ENCODE measurements at places on chromosomes 1 and 21. TPM values are rescaled to one million over a fixed set of nuclear protein-coding genes. Genes with fewer than 3 reads are reported as not detected.

- no peak for DNase-seq
Measured at GRCh38 chr1:107434361-107434693, 293.5 kb downstream of the NTNG1 start.

DNA sequence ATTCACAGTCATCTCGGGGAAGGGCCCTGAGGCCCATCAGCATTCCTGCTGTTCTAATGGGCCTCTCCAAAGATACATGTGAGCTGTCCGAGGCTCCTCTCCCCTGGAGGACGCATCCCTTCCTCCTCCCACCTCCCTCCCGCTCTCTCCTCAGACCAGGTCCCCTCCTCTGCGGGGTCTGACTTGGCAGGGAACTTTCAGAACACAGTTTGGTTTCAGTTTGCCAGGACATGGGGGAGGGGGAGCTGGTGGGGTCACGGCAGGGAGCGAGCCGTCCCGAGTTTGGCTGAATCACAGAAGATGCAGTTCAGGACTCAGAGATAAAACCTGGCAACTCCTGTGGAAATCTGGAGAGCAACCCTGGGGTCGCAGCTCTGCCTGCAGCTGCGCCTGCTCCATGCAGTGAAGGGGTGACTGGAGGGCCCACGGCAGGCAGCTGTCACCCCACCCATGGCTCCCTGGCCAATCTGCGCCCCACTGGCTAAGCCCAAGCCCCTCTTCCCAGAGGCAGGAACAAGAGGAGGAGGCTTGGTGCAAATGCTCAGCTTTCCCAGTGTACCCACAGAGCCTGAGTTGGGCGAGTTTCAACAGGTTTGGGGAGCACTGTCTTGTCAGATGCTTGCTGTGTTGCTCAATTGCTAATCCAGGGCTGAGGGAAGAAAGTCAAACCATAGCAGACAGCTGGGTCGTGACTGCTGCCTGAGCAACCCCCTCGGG is 5.7 kb downstream of the WNT4 start:
- DNase-seq: no peak

DNA sequence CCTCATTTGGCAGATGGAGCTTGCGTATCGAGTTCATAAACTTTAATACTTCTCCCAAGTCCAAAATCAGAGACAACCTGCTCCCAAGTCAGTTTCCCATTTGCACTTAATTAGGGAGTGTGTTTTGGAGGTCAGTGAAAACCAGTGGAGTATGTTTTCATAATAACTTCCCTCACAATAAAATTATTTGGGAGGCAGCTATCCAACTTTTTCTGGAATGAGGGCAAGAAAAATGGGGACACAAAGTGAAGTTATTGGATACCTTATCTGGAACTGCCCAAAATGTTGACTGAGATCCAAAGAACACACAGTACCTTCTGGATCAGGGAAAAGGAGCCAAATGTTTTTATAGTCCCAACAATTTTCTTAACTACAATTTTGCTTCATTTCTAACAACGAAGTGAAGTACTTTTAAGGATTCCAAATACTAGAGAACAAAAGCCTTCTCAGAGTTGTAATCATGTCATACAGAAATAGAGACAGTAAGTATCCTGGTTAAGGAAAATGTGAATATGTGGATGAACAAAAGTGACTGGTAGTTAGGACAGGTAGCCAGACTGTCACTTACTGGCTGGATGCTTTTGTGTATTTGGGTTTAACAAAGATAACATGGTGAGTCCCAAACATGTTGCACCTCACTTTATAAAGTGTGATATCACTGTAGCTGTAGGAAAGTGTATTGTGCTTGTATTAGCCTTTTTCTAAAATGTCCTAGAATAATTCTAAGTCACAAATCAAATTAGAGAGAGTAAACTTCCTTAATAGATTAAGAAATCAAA is 325.0 kb downstream of the HLX start:
- DNase-seq: no peak

DNA sequence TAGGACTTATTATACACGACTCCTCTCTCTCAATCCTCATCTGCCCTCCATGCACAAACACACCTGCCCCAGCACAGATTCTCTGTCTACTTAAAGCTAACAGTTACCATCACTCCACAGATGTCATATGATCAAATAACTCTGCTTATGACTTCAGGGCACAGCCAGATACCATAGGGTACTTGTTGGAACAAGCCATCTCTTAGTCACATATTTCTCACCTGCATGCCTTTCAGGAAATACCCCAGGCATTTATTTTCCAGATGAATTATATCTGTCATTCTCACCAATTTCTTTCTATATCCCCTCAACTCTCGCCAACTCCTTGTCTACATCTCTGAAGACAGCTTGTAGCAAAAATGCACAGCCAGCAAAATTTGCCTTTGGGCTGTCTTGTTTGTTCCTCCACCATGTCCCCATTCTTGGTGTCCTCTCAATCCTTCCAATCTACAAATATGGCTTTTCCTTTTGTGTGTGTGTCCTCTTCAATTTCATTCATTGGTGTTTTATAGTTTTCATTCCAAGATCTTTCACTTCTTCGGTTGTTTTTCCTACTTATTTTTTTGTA is 353.9 kb upstream of the CAMK1G start:
- DNase-seq: no peak

DNA sequence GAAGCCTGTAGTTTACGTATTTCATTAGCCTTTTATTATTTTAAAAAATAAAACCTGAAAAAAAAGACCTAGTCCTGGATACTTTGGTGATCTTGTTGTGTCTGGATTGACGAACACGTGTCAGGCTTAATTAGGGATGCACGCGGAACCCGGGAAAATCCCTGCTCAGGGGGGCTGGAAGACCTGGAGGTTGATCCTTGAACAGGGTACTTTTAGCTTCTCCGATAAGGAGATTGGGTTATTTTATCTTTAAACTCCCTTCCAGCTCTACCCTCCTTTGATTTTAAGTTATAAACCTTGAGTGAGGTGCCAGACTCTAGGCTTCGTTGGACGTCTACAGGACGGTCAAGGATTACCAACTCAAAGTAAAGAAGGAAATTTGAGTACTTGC is 552 bp upstream of the ZNF691 start:
- DNase-seq: no peak

DNA sequence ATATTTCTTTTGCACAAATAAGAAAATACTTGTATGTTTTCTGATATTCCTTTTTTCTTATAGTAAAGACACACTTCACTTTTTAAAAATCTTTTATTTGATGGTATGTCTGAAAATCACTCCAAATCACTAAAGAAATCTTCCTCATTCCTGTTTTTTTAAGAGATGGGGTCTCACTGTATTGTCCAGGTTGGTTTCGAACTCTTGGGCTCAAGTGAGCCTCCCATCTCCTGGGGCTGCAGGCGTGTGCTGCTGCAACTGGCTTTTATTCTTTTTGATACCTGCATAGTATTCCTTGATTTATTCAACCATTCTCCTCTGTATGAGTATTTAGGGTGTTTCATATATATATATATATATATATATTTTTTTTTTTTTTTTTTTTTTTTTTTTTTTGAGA is 88.1 kb downstream of the OSBPL9 start:
- no peak for DNase-seq

DNA sequence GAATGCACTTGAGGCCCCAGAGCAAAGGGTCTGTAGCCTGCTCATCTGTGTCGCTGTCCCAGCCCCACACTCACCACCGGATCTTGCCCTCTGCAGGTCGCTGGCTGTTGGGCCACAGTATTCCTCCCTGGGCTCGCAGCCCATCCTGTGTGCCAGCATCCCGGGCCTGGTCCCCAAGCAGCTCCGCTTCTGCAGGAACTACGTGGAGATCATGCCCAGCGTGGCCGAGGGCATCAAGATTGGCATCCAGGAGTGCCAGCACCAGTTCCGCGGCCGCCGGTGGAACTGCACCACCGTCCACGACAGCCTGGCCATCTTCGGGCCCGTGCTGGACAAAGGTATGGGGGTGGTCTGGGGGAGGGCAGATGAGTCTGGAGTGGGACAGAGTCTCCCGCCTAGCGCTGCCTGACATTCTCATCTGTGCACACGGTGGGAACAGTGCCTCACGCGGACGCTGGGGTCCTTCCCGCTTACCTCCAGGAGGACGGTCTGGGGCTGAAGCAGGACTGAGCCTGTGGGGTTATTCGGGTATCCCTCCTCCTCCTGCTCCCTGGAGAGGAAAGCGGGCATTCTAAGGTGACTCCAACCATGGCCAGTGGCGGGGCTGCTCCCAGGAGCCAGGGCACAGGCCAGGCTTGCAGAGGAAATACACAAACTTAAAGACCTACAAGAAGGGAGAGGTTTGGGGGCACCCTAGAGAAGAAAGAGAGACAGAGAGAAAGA is 15.9 kb downstream of the WNT3A start:
- DNase-seq: no peak

DNA sequence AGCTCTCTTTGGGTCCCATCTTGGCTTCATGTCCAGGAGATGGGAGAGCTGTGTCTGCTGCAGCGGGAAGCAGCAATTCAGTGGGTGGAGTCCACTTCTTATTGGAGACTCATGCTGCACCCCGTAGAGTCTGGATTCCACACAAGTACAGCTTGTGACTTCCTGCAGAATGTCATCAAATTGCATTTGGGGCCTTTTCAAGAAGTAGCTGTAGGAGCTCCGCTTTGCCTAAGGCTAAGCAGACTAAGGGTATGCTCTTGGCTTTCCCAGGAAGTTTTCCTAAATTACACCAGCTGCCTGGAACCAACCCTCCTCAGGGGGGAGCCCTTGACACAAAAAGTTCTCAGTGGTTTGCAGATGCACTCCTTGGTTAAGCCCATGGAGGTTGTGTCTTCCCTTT is 5.7 kb upstream of the MOB3C start:
- DNase-seq: no peak

DNA sequence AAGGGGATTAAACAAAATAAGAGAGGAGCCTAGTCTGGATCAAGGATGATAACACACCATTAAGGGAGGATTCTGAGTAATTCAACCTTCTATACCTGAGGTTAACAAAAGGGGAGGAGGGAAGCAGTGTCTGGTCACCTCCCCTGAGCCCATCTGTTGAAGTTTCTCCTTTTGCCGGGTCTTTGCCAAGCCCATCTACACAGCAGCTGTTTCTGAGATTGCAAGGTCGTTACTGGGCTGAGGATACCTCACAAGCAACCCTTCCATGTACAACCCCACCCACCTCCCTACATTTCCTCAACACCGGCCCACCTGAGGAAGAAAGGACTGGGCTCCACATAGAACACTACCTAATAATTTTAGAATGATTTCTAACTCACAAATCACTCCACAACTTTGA is 26.3 kb downstream of the LRRC52 start:
- no peak for DNase-seq

- DNase-seq: no peak
Measured at GRCh38 chr1:107941531-107941930, 23.4 kb downstream of the VAV3 start.

- DNase-seq: peak; percentile 70
Measured at GRCh38 chr1:179785031-179785431, 41.9 kb downstream of the FAM163A start.

DNA sequence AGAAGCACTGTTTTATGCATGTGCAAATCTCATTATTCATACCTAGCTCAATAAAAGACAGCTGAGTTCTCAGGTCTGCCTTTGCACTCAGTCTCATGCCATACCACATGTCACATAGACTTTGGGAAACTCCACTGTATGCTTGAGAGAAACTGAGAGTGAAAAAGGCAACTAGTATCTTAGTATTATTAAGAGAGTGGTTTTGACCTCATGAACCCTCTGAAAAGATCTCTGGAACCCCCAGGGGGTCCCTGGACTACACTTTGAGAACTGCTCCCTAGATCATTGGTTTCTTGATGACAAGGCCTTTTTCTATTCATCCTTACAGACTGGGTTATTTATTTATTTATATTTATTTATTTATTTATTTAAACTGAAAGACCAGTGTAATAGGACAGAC is 3.7 kb upstream of the RHEX start:
- no peak for DNase-seq

- no peak for DNase-seq
Measured at GRCh38 chr1:214717351-214717750, 114.4 kb downstream of the CENPF start.

DNA sequence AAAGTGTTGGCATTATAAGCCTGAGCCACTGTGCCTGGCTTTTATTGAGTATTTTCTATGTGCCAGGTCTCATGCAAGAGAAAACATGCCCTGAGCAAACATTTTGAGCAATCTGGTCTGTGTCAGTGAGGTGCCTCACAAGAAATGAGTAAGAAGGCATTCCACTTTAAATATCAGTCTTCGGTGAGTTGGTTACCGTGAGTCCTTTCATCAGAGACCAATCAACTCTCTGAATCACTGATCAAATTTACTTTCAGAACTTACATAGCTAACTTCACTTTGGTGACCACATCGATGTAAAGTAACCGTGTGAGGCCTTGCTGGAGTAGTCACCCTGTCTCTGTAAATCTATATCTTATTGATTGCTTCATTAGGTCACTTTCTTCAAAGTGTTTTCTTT is 14.3 kb upstream of the DDX59 start:
- DNase-seq: no peak

DNA sequence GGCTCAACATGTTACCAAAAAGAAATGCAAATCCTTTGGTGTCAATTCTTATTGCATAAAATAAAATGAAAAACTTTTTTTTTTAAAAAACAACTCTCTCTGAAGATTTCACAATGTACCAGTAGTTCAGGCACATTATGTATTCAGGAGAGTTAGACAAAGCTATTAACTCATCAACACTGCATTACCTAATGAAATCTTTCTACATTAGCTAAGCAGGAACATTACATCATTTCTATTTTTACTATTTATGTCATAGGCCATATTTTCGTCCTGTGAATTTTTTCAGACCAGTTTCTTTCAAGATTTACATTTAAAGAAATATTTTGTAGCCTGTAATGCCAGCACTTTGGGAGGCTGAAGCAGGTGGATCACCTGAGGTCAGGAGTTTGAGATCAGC is 366.2 kb downstream of the USH2A start:
- DNase-seq: no peak

DNA sequence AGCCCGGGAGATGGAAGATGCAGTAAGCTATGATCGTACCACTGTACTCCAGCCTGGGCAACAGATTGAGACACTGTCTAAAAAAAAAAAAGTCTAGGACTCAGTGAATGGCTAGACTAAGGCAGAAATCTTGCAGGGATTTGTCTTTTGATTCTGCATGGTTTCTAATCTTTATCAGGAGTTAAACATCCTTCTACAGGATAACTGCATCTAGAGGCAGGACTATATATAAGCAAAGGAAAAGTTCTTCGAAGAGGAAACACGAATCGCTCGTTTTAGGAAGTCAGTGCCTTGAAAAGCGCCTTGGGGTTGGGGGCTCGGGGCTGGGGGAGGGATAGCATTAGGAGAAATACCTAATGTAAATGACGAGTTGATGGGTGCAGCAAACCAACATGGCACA is 602 bp upstream of the UFC1 start:
- DNase-seq: no peak

GRCh38 chr1:99456536-99456935 is 189.4 kb upstream of the PALMD start:
- DNase-seq: no peak

- no peak for DNase-seq
Measured at GRCh38 chr1:53196017-53196484, 573 bp upstream of the CPT2 start.

The SNRNP40 gene
- polyA plus RNA-seq: 69.9 TPM

The OR2L5 gene
- polyA plus RNA-seq: not detected

The FAM78B gene
- polyA plus RNA-seq: 0.91 TPM

The MRPS21 gene
- 77.1 TPM for polyA plus RNA-seq
